ENCODE measurements at places on chromosomes 3 and 15.

- DNase-seq = no peak
These were observed 31.7 kb downstream of the PLSCR4 start for GRCh38 chr3:146218880-146219866.

DNA sequence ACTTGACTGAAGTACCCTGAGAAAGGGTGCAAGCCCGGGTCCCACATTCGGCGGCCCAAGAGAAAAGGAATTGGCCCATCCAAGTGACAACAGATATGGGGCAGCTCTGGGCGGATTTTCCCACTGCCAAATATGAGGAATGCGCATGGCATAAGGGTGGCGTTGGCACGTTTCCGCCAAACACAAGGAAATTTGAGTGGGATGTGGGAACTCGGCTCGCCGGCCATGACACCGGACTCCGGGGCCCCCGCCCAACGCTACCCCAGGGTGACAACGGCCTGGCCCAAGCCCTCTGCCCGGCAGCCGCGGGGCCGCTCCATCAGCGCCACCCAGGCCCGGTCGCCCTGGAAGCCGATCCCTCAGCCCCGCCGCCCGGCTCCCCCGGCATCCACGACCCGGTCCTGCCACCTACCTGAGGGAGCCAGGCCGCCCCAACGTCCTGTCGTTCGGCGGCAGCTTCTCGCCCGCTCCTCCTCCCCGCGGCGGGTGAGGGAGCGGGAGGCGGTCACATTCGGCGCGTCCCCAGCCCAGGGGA is 449 bp downstream of the RAF1 start:
- DNase-seq = no peak

- DNase-seq = no peak
These were observed 39.9 kb downstream of the RAB6B start for GRCh38 chr3:133855772-133856171.

DNA sequence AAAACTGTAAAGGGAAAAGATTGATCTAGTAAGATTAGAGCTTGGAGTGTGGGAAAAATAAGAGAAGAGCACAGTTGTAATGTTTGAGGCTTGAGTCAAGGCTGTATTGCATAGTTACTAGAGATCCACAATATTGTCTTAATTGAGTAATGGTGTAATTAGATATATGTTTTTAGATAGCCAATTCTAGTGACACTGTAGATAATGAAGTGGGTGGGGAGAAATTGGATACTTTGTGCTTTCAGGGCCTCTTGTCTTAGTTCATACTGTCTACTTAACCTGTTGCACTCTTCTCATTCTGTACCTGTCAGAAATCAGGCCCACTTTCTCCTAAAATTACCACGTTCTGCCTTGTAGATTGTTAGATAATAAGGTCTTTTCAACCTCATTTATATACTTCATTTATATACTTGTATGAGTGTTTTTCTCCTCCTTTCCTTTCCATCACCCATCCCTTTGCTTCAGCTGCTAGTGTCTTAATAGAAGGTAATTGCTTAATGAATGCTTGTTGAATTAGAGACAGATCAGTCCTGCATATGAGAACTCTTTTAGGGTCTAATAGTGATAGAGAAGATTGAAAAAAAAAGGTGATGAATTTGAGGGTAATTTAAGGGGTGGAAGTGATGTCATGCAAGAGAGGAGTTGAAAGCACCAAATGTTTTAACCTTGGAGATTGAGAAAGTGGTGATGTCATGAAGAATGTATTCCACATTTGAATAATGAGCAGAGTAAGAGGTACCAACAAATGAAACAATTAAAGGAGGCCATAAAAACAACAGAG is 32.0 kb downstream of the PIK3CA start:
- DNase-seq = no peak

DNA sequence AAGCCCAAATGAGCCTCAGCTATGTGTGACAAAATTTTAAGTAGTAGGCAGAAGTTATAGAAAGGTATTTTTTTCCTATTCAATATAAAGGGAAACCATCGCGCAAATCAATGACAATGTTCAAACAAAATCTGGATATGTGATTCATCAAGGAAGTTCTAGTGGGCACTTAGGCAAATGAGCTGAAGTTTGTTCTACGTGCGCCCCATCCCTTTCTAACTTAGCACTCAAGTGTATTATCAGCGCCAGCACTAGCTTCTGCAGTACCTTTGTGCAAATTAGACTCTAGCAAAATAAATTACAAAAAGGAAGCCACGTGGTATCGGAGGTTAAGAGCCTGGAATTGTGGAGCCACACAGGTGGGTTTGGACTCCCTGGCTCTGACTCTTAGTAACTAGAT is 91.1 kb downstream of the TBL1XR1 start:
- no peak for DNase-seq

- no peak for DNase-seq
These were observed 246.1 kb upstream of the RASGRP1 start for GRCh38 chr15:38810686-38811085.

Measured in stimulated activated CD8-positive, alpha-beta memory T cell treated with anti-CD3 and anti-CD28 coated beads, Interleukin-15, amount 100 ng/mL, for 1 hour (primary cell).